ENCODE measurements at places on chromosomes 16 and 17.

DNA sequence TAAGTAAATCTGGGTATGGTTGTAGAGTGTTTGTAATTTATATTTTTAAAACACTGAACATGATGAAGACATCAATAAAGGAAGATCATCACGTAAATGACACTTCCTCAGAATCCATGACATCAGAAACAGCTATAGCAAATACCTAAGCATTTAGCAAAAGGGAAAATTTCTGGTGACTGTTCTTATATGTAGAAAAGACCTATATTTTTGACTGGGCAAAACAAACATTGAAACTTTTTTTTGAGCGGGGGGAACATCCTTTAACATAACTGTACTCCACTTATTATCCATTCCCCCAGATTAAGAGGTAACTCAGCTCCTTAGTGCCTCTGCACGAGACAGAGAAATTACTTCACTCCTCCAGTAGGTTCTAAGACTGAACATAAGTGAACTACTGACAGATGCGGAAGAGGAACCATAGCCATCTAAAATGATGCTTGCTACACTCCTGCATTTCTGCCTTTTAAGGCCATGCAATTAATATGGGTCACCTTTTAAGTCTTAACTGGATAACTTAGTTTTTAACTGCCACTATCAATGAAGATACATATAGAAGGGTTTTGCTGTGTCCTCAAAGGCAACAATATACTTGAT, 9.4 kb downstream of the CRYBA1 start:
- peaks cover 30% of the 10 kb centered on the region for H3K4me1 ChIP-seq
- DNase-seq = no peak
- peak overlapping the region; percentile 36 for H3K27ac ChIP-seq
- H3K36me3 ChIP-seq = peaks cover 12% of the 10 kb centered on the region

- no peaks in the 10 kb centered on the region for H3K4me1 ChIP-seq
- H3K4me3 ChIP-seq = no peak overlapping the region
- peaks cover 3% of the 10 kb centered on the region for H3K27me3 ChIP-seq
- H3K36me3 ChIP-seq = no peaks in the 10 kb centered on the region
- no peak for DNase-seq
- no peak overlapping the region for H3K27ac ChIP-seq
These were observed 30.7 kb upstream of the CDH5 start for GRCh38 chr16:66335704-66336329.

DNA sequence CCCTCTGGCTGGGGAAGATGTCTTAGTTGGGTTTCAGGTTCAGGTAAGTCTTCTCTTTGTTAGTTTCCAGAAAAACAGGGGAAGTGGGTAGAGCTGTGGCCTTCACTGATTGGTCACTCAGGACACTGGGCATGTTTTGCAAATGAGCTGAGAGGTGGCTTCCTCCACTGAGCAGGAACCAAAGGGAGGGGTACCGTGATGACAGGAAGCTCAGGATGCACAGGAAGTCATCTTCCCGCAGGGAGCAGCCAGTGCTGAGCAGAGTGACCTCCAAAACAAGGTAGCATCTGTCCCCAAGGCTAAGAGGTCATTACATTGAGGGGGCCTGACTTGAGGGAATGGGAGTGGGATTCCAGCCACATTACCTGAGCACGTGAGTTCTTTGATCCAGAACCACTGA, 5.6 kb downstream of the NT5C start:
- peaks cover 14% of the 10 kb centered on the region for H3K36me3 ChIP-seq
- H3K27ac ChIP-seq = peak overlapping the region; percentile 46
- H3K4me1 ChIP-seq = peaks cover 28% of the 10 kb centered on the region
- no peak for DNase-seq

GRCh38 chr17:43456661-43457361, 27.0 kb upstream of the DHX8 start:
- DNase-seq = peak; percentile 29
- H3K27me3 ChIP-seq = peaks cover 4% of the 10 kb centered on the region
- H3K27ac ChIP-seq = no peak overlapping the region
- H3K4me1 ChIP-seq = peaks cover 13% of the 10 kb centered on the region
- H3K36me3 ChIP-seq = no peaks in the 10 kb centered on the region

Measured in activated naive CD8-positive, alpha-beta T cell treated with anti-CD3 and anti-CD28 coated beads for 36 hours (primary cell).